Neuronal stem cell (in vitro differentiated cells): ENCODE measurements at places on chromosomes 5 and 9.

GRCh38 chr9:103514767-103515166, 519.6 kb downstream of the CYLC2 start:
- H3K27ac ChIP-seq = no peak overlapping the region
- no peaks in the 10 kb centered on the region for H3K36me3 ChIP-seq
- H3K4me1 ChIP-seq = no peaks in the 10 kb centered on the region
- no peaks in the 10 kb centered on the region for H3K27me3 ChIP-seq
- no peak overlapping the region for H3K4me3 ChIP-seq

DNA sequence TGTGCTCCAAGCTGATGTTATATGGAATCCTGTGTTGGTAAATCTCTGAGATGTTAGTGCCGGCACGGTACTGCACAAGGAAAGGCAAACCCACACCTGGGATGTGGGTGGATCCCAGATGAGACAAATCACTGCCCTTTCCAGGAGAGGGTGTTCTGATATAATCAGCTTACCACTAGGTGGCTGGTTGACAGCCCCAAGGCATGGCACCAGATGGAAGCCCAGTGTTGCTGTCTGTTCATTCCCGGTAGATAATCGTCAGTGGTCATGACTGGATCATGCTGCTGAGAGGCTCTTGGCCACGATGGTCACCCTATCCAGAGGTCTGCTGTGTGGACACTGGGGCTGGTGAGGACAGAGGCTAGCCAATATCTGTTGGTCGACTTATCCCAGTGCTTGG, 184.0 kb downstream of the CACNA1B start:
- no peak overlapping the region for H3K4me3 ChIP-seq
- no peaks in the 10 kb centered on the region for H3K4me1 ChIP-seq
- H3K27ac ChIP-seq = no peak overlapping the region
- no peak for DNase-seq

DNA sequence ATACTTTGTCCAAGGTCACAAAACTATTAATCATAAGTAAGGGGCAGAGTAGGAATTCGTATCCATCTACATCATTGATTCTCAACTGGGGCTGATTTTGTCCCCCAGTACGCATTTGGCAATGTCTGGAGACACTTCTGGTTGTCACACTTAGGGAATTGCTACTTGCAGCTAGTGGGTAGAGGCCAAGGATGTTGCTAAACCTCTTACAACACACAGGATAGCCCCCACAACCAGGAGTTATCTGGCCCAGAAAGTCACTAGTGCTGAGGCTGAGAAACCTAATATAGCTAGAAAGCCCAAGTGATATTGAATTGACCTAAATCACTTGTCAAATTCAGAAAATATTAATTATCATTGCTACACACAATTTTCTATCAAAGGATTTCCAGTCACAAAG, 120.4 kb upstream of the ABCA1 start:
- no peaks in the 10 kb centered on the region for H3K27me3 ChIP-seq
- no peaks in the 10 kb centered on the region for H3K36me3 ChIP-seq
- no peak overlapping the region for H3K27ac ChIP-seq
- no peak overlapping the region for H3K4me3 ChIP-seq
- no peaks in the 10 kb centered on the region for H3K4me1 ChIP-seq

GRCh38 chr5:17169507-17169906, 47.9 kb upstream of the BASP1 start:
- no peak overlapping the region for H3K4me3 ChIP-seq
- no peak for DNase-seq
- H3K27ac ChIP-seq = no peak overlapping the region
- no peaks in the 10 kb centered on the region for H3K27me3 ChIP-seq

- H3K27me3 ChIP-seq = no peaks in the 10 kb centered on the region
- no peak overlapping the region for H3K4me3 ChIP-seq
- DNase-seq = peak; percentile 48
- no peak overlapping the region for H3K27ac ChIP-seq
- H3K36me3 ChIP-seq = no peaks in the 10 kb centered on the region
- H3K4me1 ChIP-seq = peaks cover 10% of the 10 kb centered on the region
Measured at GRCh38 chr5:166166071-166166470, 2125.4 kb upstream of the WWC1 start.
